Stimulated activated naive CD4-positive, alpha-beta T cell (primary cell): ENCODE measurements at places on chromosomes 7 and 10.

- DNase-seq: no peak
Observed at GRCh38 chr10:102605712-102606111, 38.6 kb upstream of the TRIM8 start.

GRCh38 chr7:158432369-158433341 is 155.0 kb downstream of the PTPRN2 start:
- no peak for DNase-seq

DNA sequence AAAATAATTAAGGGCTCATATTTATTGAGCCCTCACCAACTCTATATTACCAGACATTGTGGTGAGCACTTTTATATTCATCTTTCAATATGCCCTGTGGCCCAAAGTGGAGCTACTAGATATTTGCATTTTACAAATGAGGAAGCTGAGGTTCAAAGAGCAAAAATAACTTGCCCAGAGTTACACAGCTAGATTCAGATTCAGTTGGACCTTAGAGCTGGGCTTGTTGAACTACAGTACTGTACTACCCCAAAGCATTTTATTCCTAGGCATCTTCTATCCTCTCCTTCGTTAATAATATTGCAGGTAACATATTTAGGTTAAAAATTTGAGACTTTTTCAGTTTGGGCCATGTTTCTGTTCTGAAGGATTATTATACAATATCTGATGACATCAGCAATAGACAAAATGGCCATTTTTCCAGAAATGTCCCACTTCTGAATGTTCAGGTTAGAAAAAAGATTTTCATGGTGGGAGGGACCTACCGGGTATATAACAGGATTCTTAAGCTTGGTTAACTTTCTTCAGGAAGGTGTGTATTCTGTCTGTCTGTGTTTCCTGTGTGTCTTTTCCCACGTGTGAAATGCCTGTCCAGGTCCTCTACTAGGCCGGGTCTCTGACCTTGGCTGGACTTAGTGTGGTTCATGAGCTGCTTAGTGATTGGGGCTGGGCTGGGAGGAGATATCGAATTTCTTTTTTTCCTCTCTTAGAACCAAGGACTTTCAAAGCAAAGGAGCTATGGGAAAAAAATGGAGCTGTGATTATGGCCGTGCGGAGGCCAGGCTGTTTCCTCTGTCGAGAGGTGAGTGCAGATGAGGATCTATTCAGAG is 13.6 kb downstream of the PRXL2A start:
- no peak for DNase-seq

DNA sequence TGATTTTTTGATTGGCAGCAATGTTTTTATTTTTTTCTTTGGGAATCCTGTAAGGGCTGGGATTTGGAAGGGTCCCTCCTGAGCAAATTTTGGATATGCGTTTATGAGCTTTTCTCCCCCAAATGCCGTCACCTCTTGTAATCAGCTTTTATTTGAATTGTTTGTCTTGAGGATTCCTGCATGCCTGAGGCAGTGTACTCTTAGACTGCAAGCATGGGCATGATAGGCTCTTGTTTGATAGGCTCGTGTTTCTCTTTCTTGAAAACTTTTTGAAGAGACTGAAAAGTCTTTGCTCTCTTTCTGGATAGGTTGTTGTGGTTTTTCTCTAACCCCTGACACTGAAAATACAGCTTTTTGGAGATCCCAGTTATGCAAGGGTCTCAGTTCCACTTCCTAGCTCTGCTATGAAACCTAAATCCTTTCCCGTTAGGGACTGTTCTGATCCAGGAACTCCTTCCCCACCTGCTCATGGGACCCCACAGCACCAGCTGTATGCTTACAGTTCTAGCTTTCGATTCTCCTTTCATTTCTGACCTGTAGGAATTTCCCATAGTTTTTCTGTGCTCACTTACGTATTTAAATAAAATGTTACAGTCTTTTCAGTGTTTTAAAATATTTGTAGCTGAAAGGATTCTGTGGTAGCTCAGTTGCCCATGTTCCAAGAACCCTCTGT is 17.2 kb downstream of the TSPAN13 start:
- no peak for DNase-seq

DNA sequence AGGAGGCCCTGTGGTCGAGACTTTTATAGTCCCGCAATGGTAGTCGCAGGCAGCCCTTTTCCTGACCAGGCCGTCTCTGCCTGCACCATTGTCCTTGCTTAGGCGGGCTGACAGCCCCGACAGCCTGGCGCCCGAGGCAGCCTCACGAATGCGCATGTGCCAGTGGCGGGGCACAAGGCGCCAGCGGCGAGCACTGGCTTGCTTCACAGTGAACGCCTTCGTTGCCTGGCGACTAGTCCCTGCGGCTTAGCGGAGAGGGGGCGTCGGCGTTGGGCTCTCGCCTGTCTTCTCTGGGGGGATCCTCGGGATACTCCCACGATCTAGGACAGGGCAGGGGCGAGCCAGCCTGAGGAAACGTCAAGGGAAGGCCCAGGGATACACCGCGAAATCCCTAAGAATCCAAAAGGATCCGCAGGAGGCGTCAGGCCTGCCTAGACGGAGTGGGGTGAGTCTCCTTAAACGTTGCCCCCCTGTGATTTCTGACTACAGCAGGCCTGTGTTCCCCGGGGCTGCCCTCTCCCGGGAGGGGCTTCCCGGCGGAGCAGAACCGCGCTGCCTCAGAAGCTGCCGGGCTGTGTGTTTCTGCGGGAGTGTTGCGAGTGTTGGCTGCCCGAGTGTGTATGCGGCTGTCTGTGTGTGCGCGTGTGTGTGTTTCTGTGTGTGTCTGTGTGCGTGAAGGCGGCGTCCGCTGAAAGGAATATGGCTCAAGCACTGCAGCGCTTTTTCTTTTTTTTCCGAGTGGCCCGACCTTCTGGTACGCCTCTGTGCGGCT is 20.5 kb upstream of the ZNF273 start:
- no peak for DNase-seq

GRCh38 chr10:75356484-75356883 is 45.1 kb downstream of the ZNF503 start:
- no peak for DNase-seq
